IPS DF 19.7 (cell line): ENCODE measurements at places on chromosomes 12 and 14.

- no peak for DNase-seq
Measured at GRCh38 chr14:65239938-65240296, 137.6 kb upstream of the MAX start.

GRCh38 chr12:122072031-122072970 is 6.3 kb upstream of the MLXIP start:
- DNase-seq, result no peak

GRCh38 chr14:53113989-53114388 is 39.1 kb downstream of the DDHD1 start:
- DNase-seq, result no peak

DNA sequence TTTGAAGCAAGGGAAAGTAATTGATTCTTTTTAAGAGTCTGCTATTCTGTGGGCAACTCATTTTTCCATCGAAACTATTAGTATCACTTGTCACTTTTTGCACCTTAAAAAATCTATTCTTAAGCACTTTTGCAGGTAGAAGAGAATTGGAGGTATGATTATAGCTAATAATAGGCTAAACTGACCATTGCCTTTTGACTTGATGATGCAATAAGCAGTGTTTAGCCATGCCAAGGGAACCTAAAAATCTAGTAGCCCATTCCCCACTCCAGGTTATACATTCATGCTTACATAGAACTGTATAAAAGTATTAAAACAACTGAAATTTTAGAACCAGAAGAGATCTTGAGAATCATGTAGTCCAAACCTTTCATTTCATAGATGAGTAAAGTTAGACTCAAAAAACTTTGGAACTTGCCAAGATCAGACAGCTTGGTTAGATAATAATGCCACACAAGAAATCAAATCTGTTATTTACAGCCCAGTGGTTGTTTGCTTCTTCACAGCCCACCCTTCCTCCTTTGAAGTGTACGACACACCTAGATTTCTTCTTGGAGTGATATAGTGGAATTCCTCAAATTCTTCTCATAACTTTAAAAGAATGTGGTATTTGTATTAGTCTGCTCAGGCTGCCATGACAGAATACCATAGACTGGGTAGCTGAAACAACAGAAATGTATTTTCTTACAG is 21.7 kb upstream of the GARIN2 start:
- DNase-seq, result no peak

GRCh38 chr14:24847568-24848095 is 202.3 kb downstream of the STXBP6 start:
- no peak for DNase-seq

DNA sequence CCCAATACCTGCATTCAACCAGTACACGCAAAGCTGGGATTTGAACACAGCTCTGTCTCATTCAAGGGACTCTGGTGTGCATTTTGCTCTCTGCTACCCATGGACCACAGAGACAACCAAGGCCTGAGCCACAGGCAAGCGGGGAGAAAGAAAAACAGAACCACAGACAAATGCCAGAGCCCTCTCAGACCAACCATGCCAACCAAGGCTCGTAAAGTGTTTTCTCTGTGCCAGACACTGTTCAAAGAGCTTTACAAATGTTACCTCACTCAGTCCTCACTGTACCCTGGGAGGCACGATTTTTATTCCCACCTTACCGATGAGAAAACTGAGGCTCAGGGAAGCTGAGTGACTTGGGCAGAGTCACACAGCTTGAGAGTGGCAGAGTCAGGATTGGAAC is 32.4 kb upstream of the EML1 start:
- DNase-seq, result no peak

DNA sequence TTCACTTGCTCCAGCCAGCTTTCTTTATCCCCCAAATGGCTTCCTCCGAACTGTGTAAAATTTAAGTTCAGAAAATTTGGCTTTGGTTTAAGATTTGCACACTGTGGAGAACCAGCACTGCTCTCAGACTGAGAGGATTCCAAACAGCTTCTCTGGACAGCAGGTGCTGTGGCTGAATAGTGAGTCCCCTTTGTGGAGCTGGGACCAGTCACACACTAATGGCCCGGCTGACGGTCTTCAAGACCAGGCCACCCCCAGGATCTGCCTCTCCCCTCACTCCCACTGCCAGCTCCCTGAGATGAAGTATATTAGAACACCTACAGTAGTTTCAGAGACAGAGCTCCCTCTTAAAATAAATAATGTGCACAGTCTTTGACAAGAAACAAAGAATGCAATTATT is 267.3 kb downstream of the BCAT1 start:
- no peak for DNase-seq

GRCh38 chr14:65753061-65753460 is 340.5 kb downstream of the FUT8 start:
- DNase-seq, result no peak

GRCh38 chr14:35366056-35366451 is 38.5 kb downstream of the NFKBIA start:
- DNase-seq, result no peak

DNA sequence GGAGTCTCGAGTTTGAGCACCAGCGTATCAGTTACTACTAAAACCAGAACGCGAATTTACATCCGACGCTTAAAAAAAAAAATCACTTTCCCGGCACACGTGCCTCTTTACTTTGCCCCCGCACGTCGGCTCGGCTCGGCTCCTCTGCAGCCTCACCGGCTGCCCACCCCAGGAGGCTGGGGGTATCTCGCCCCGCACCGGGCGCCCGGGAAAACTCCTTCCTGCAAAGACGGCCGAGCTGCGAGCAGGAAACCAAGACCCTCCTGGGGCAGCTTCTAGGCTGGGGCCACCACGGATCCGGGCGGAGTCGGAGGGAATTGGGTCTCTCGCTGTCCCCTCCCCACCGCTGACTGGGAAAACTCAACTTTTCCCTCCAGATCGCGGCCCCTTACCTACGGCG is 610 bp downstream of the VSIG10 start:
- DNase-seq, result no peak

GRCh38 chr14:102644523-102644922 is 52.1 kb downstream of the RCOR1 start:
- DNase-seq, result no peak

GRCh38 chr12:5964913-5965900 is 20.1 kb upstream of the ANO2 start:
- DNase-seq, result no peak

- no peak for DNase-seq
Measured at GRCh38 chr12:89781156-89781555, 72.5 kb upstream of the ATP2B1 start.

DNA sequence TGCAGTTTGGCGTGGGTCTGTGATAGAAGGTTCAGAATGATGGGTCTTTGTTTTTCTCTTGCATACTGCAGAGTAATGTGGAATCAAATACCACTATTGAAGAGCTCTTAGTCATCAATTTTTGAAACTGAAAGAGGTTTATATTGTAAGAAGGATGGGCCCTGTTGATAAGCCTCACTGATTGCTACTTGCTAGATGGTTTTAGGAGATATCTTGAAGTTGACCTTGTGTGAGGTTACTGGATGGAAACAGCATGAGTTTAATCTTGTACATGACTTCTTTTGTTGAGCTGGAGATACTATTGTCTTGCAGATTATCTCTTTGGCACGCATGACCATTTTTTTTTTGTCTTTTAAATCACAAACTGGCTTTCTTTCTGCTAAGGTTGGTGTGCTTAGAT is 13.8 kb downstream of the BICD1 start:
- peak; percentile 65 for DNase-seq

DNA sequence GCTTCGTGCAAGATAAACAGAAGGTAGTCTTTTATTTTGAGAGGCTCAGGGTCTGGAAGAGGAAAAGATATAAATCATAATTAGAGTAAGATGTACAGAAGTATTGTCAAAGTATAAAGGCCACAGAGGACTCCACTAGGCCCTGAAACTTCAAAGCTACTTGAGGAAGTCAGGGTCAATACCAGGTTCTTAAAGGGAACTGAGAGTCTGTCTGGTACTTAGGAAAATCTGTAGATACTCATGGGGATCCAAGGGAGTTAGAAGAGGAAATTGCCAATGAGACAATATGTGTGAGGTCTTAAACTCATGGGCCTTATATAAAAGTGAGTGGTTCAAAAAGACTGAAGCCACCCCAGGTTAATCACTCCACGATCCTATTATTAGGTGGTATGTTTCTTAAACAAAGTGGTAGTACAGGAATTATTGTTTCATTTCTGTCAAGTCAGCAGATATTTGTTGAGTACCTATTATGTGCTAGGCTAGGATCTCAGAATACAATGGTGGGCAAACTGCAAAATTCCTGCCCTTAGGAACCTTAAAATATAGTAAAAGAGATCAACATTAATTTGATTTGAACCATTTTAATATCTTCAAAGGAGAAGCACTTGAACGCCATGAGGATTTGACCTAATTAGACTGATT is 314.6 kb downstream of the ADAMTS20 start:
- DNase-seq, result no peak

DNA sequence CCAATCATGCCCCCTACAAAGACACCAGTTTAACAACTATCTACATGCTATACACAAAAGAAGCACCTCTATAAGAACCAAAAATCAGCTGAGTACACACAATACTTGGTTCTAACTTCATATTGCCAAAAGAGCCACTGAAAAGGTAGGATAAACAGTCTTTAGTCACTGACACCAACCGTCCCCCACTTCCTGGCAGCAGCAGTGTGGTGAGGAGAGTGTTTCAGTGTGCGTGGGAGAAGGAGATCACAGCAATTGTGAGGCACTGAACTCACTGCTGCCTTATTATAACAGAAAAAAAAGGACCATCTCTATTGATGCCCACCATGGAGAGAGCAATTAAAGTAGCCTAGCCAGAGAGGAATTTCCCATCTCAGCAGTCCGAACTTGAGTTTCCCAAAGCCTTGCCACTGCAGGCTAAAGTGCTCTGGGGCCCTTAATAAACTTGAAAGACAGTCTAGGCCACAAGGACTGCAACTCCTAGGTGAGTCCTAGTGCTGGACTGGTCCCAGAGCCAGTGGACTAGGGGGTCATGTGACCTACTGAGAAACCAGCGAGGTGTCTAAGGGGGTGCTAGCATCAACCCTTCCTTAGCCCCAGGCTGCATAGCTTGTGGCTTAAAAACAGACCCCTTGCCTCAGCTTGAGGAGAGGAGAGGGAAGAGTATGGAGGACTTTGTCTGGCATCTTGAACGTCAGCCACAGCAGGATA is 37.1 kb upstream of the LMNTD1 start:
- DNase-seq, result no peak

DNA sequence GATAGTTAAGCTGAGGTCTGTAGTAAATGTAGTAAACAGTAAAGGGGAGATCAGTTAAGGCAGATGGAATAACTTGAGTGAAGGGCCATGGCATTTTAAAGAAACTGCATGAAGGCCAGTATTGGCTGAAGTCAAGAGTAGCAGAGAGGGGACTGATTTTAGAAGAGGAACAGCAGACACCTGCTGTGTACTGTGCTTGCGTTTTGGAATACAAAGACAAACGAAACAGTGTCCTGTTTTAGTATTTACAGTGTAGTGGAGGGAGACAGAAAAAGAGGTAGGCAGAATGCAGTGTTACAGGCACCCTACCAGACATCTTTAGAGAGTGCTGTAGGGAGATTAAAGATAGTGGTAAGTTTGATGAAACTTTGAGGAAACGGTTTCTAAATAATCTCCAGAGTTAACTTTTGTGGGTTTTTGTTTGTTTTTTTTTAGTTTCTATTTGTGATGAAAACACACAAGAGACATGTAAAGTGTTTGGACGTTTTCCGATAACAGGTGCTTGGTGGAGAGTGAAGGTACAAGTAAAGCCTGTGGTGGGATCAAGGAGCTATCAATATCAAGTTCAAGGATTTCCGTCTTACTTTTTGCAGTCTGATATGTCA is 2.1 kb downstream of the HELB start:
- no peak for DNase-seq

DNA sequence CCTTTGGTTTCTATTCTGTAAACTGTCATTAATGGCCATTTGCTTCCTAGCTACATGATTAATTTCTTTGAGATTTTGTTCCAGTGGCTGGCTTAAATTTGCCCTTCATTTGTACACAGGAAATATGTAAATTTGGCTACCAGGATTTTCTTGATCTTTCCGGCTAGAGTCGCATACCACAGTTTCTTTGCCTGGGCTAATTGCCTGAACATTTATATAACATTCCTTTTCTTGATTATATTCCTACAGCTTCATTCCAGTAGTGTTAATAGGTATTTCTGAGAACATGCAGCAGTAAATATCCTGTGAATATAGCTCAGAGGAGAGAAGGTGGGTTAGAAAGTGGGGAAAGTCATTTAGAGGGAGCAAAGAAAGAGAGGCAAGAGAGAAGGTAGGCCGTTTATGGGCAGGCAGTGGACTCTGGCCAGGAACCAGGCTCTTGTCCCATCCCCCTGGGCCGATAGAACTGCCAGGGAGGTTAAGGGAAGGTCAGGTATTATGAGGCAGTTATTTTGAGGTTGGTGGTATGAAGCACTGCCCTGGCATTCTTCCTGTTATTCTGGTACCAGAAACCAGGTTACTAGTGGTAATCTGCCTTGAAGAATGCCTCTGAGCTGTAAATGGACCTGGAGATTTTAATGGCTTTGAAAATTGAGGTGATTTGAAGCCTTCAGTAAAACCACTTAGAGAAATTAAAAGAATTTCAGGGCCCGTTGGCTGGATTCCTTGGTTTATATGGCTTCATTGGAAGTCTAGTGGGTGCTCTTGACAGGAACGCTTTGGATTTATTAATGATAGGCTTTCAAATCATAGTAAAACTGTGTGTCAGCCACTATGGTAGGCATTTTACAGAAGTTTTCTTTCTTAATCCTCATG is 4.4 kb downstream of the RNF10 start:
- no peak for DNase-seq

- DNase-seq, result no peak
Measured at GRCh38 chr12:109815225-109815624, 18.0 kb downstream of the TRPV4 start.

- DNase-seq, result no peak
Measured at GRCh38 chr12:3046441-3047200, 30.6 kb upstream of the TSPAN9 start.

DNA sequence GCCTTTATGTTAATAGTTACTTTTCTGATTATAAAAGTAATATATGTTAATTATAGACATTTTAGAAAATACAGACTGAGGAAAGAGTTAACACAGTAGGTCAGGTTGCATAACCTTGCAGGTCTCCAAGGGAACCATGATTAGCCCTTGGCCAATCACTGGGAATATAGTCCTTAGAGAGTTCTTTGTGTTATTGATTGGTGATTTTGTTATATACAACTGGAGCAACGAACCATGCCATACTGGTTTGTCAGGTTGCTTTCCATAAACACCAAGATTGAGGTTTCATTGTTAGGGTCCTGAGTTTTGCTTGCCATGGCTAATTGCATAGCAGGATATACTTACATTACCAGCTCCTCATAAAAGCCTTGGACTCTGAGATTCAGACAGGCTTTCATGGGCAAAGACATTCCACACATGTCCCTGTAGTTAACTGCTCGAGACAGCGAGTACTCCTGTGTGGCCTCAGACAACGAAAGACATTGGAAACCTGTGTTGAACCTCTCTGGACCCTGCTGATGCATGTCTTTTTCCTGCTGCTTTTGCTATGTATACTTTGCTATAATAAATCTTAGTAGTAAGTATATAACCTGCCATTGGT is 33.7 kb downstream of the MAPK1IP1L start:
- no peak for DNase-seq

GRCh38 chr12:127306604-127307215 is 960.3 kb upstream of the TMEM132C start:
- no peak for DNase-seq

GRCh38 chr14:49220492-49220891 is 365.7 kb downstream of the RPS29 start:
- DNase-seq, result no peak

- DNase-seq, result no peak
Measured at GRCh38 chr14:89504602-89505313, 87.7 kb upstream of the FOXN3 start.

GRCh38 chr12:121295746-121296617 is 527 bp downstream of the CAMKK2 start:
- DNase-seq, result no peak

- no peak for DNase-seq
Measured at GRCh38 chr12:11600199-11600598, 49.3 kb upstream of the ETV6 start.
